Placental epithelial cell (primary cell): ENCODE measurements at places on chromosomes 7 and 10. TPM values are rescaled to one million over a fixed set of nuclear protein-coding genes. Genes with fewer than 3 reads are reported as not detected.

The NAT16 gene
- total RNA-seq: not detected in 2 replicates

The DMBT1 gene
- not detected in 2 replicates for total RNA-seq

The ICA1 gene
- 9.2 and 25.9 TPM in 2 replicates for total RNA-seq

The ELAPOR2 gene
- 2.6 and 2.7 TPM in 2 replicates for total RNA-seq

The EGR2 gene
- total RNA-seq: 0.22 and 0.79 TPM in 2 replicates

The CPN1 gene
- total RNA-seq: not detected in 2 replicates

The CNNM1 gene
- total RNA-seq: under 0.01 TPM in 2 replicates

The FAM171A1 gene
- 0.76 and 2.7 TPM in 2 replicates for total RNA-seq

The AKR1C1 gene
- 0.79 and 1.3 TPM in 2 replicates for total RNA-seq

The MYO1G gene
- total RNA-seq: 0.33 and 0.39 TPM in 2 replicates

The DDIT4 gene
- total RNA-seq: 334 and 704 TPM in 2 replicates

The TAS2R5 gene
- total RNA-seq: 2.6 and 3.5 TPM in 2 replicates

The COL26A1 gene
- not detected in 2 replicates for total RNA-seq

The SVIL gene
- total RNA-seq: 63.5 and 90.7 TPM in 2 replicates

The GIMAP6 gene
- not detected in 2 replicates for total RNA-seq

The EIF5AL1 gene
- total RNA-seq: 0.39 and 0.54 TPM in 2 replicates

The ZNF22 gene
- 16.1 and 23.1 TPM in 2 replicates for total RNA-seq

The C10orf143 gene
- 1.2 and 1.4 TPM in 2 replicates for total RNA-seq

The MOGAT3 gene
- total RNA-seq: not detected in 2 replicates

The KCNIP2 gene
- 0.65 and 2.4 TPM in 2 replicates for total RNA-seq

The CXCL12 gene
- 0.79 TPM in 1 of 2 replicates, not detected in the other for total RNA-seq

The IDI2 gene
- not detected in 2 replicates for total RNA-seq

The CCDC172 gene
- not detected in 2 replicates for total RNA-seq

The PAPOLB gene
- not detected in 2 replicates for total RNA-seq

The ELFN1 gene
- total RNA-seq: under 0.01 and 0.22 TPM in 2 replicates

The MYL10 gene
- total RNA-seq: not detected in 2 replicates

The SPAM1 gene
- total RNA-seq: not detected in 2 replicates

The WAC gene
- total RNA-seq: 66.0 and 72.9 TPM in 2 replicates

The CLRN3 gene
- total RNA-seq: not detected in 2 replicates

The ITIH5 gene
- 4.2 and 18.8 TPM in 2 replicates for total RNA-seq

The AS3MT gene
- total RNA-seq: 2.4 and 3.7 TPM in 2 replicates

The FLNC gene
- 77.7 and 271 TPM in 2 replicates for total RNA-seq

The NKX2-3 gene
- total RNA-seq: not detected in 2 replicates

The GTF2IRD2 gene
- 7.2 and 22.0 TPM in 2 replicates for total RNA-seq

The C7orf57 gene
- 0.11 and 0.39 TPM in 2 replicates for total RNA-seq

The C10orf71 gene
- total RNA-seq: not detected in 2 replicates

The SYT15 gene
- total RNA-seq: 0.22 and 0.39 TPM in 2 replicates

The GALNT11 gene
- total RNA-seq: 37.1 and 47.9 TPM in 2 replicates

The PON3 gene
- 3.8 and 5.1 TPM in 2 replicates for total RNA-seq

The GFRA1 gene
- under 0.01 TPM in 2 replicates for total RNA-seq

The ATP5MK gene
- 145 and 240 TPM in 2 replicates for total RNA-seq

The AGR2 gene
- 870 and 914 TPM in 2 replicates for total RNA-seq

The FGFR2 gene
- total RNA-seq: 16.1 and 32.0 TPM in 2 replicates

The AKR1C4 gene
- total RNA-seq: not detected in 2 replicates

The ERVW-1 gene
- total RNA-seq: not detected in 2 replicates

The ZNF800 gene
- total RNA-seq: 19.6 and 23.9 TPM in 2 replicates

The FAM237B gene
- not detected in 2 replicates for total RNA-seq

The GNAT3 gene
- 0.22 TPM in 1 of 2 replicates, not detected in the other for total RNA-seq

The ZMYND11 gene
- 38.6 and 41.2 TPM in 2 replicates for total RNA-seq
